ENCODE measurements at places on chromosomes 3 and 15.

GRCh38 chr3:39550354-39551051, 83.0 kb downstream of the MOBP start:
- no peak for DNase-seq

- DNase-seq: no peak
Measured at GRCh38 chr3:195543500-195544229, 540 bp upstream of the PPP1R2 start.

GRCh38 chr3:126347543-126348161, 9.6 kb downstream of the KLF15 start:
- DNase-seq: no peak

DNA sequence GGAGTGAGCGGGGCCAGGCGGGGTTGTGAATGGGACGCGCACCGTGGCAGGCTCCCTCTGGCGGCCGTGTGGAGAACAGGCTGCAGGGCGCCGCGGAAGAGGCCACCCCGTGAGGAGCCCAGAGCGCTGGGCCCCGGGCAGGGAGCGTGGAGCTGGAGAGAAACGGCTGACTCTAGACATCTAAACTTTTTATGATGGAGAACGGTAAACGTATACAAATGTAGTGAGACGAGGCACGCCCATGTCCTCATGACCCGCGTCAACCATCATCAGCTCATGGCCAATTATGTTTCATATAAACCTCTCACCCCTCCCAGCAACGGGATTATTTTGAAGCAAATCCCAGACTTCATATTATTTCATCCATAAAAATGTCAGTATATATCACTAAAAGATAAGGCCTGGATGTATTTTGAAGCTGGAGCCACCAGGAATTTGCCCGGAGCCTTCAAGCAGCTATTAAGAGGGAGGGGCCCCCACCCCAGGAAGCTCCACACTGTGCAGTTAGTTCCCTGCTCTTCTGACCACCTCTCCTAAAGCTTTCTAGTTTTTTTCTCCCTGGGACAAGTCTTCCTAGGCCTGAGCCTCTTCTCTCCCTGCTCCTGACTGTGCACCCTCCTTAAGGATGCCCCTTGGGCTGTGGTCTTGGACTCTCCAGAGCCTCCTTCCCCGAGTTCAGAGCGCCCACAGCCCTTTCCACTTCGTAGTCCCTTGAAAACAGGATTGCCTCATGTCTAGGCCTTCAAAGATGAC, 149.5 kb downstream of the SMAD6 start:
- peak; percentile 55 for DNase-seq

- DNase-seq: no peak
Measured at GRCh38 chr3:139319428-139320402, 24.1 kb upstream of the MRPS22 start.

- peak; percentile 96 for DNase-seq
Measured at GRCh38 chr3:150603153-150603979, at the start of gene SELENOT. TSS of gene SELENOT (plus strand) at chr3:150603321. CDS start at chr3:150603363, 42 bp downstream.

GRCh38 chr15:80599359-80599758, 95.8 kb upstream of the ABHD17C start:
- DNase-seq: no peak

GRCh38 chr15:42826251-42826890, 89.4 kb upstream of the CDAN1 start:
- DNase-seq: no peak

GRCh38 chr15:79190093-79190492, 92.4 kb upstream of the ANKRD34C start:
- DNase-seq: no peak

DNA sequence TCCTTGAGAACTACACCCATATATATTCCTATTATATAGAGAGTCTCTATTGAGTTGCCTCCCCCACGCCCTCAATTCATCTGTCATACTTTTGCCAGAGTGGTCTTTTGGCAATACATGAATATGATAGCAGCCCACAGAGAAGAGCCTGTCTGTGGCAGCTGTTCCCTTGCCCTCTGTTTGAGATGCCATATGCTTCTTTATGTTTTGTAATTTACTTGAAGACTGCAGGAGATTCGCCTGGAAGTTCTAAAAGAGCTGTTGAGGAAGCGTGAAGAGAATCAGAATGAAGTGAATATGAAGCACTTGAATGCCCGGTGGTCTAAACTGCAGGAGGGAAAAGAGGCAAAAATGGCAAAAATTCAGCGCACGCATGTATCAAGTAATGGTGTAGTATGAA, 27.2 kb downstream of the CFAP91 start:
- DNase-seq: no peak

GRCh38 chr3:127483005-127483641, 107.4 kb downstream of the TPRA1 start:
- no peak for DNase-seq

- no peak for DNase-seq
Measured at GRCh38 chr3:121992601-121993560, 29.2 kb downstream of the ILDR1 start.

DNA sequence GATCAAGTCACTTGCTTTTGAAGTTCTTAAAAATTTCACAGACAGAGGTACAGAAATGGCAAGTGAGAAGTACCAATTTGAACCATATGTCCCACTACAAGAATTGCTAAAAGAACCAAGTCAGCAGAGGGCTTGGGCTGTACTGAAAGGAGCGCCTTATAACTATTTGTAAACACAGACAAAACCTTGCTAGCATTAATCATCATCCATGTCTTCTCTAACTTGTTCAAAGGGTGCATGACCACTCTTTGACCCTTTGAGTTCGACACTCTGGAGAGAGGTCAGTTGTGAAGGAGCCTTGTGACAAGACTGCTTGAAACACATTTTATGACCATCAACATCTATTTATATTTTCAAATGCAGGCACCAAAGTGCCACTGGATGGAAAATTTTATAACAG, 191.7 kb downstream of the PDZRN3 start:
- DNase-seq: no peak

DNA sequence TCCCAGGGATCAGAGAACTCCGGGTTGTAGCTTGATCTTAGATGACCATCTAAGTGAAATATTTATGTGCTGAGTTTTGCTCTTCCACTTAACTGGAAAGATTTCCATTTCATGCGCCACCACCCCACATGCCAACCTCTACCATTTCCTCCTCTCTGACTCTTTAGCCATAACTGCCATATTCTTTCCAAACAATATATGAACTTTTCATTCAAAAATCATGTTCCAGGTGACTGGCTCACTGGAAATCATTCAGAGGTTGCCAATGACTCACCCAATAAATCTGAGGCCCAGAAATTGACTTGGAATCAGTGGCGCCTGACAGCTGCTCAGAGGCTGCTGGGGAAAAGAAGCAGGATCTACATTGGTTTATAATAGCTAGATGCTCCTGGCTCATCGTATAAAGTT, 31.6 kb upstream of the FAM174B start:
- DNase-seq: no peak

- no peak for DNase-seq
Measured at GRCh38 chr3:128804017-128804810, 75.2 kb upstream of the ACAD9 start.

- no peak for DNase-seq
Measured at GRCh38 chr15:84814916-84815315, 2.2 kb upstream of the ALPK3 start.

Data from GOT3 (cell line).